ENCODE measurements at places on chromosomes 3 and 15.

DNA sequence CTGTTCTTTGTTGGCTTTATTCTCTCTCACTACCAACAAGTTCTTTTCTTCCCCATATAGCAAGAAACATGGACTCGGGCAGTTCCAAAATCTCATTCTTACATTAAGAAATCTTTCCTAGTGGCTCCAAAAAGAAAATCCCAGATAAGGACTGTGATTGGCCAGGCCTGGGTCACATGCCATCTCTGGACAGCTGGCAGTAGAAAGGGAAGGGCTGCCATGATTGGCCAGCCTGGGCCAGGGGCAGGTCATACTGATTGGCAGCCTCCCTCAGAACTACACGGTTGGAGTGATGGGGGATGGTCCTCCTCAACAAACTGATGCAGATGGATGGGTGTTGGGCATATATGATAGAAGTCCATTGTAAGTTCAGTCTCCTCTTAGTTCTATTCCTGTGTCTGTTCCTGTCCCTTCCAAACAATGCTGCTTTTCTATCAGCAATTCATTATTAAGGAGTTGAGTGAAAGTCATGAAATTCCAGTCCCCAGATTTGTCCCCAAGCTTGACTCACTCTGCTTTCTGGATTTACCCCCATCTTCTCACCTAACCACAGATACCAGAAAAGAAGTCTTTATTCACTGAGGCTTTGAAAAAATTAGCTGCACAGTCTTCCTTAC lies 175.5 kb downstream of the ATG7 start:
- no peak for DNase-seq

DNA sequence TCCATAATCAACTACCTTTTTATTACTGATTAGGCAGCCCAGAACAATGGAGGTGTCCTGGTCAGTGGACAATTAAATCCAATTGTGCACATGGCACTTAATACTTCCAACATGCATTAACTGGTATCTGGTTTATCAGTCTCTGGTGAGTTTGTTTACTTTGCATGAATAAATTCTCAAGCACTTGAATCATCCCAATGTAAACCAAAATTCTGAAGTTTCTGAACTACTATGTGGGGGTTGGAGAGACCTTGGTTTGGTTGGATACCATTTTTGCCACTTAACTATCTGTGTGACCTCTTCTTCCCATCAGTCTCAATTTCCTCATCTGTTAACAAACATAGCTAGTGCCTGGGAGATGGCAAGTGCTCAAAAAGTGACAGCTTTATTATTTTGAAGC lies 70.5 kb upstream of the MAP4 start:
- no peak for DNase-seq

- no peak for DNase-seq
Measured at GRCh38 chr3:107661447-107662123, 138.8 kb downstream of the BBX start.

DNA sequence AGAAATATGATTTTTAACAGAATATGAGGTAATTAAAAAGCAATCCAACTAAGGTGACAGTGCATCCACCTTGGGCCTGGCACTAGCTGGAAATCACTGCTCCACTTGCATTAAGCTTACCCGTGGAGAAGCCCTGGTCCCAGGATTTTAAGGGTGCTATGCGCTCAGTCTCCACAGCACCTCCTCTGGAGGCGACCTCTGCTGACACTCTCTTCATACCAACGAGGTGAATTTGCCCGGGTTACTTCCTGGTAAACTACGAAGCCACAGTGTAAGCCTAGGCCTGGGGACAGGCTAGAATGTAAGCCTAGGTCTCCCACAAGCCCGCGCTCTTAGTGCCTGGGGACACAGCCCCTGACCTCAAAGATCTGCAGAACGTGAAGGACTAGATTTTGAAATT lies 793 bp downstream of the APOD start:
- no peak for DNase-seq

DNA sequence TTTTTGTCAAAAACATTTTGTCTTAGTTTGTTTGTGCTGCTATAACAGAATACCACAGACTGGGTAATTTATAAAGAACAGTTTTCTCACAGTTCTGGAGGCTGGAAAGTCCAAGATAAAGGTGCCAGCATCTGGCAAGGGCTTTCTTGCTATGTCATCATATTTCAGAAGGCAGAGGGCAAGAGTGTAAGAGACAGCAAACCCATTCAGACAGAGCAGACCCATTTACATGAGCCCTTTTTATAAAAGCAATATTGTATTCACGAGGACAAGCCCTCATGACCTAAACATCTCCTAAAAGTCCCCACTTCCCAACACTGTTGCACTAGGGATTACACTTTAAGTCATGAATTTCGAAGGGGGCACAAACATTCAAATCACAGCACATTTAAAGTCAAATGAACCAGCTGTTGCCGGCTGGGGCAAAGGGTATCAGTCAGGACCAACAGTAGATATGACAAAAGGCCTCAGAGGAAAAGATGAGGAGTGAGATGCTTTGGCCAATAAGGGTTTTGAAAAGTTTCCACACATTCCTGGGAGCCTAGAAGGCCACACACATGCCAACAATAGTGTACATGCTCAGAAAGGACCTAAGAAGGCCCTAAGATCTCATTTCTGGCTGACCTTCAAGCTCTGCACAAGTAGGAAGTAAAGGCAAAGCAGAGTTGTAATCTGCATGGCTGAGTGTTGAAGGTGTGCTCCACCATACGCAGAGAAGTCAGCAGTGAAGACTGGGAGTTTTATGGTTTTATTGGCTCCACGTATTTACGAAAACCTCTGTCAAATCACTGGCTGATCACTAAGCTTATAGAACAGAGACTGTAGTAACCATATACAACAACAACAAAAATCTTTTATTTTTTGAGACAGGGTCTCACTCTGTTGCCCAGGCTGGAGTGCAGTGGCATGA lies 37.9 kb downstream of the UQCC5 start:
- DNase-seq: no peak

DNA sequence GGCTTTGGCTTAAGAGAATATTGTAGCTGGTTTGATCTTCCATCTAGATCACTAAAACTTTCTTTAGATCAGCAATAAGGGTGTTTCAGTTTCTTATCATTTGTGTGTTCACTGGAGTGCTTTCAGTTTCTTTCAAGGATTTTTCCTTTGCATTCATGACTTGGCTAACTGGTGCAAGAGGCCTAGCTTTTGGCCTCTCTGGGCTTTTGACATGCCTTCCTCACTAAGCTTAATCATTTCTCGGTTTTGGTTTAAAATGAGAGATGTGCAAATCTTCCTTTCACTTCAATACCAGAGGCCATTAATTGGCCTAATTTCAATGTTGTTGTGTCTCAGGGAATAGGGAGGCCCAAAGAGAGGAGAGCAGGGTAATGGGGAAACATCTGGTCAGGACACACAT lies 30.3 kb upstream of the CCNB2 start:
- no peak for DNase-seq

- DNase-seq: no peak
Measured at GRCh38 chr3:25982756-25983155, 192.9 kb downstream of the OXSM start.

DNA sequence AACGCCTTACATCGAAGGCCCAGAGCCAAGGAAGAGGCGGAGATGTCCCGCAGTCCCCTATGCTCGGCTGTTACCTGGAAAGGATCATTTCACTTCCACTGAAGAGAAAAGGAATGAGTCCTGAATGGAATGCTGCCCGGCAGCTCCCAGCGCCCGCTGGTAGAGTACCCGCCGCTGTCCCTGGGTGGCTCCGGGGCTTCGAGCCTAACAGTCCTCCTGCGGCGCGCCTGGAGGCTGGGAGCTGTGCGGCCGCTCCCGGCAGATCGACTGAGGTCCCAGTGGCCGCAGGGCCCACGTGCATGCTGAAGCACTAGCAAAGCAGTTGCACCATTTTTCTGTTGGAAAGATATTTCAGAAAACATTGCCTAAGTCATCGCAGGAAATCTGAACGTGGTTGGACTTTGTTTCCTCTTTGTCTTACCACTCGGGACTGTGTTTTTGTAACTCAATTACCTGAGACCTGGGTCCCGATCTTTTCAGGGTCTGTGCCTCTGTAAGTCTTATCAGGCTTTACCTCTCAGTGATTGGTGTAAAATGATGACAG lies 984 bp downstream of the RNU6-1 start:
- DNase-seq: no peak

DNA sequence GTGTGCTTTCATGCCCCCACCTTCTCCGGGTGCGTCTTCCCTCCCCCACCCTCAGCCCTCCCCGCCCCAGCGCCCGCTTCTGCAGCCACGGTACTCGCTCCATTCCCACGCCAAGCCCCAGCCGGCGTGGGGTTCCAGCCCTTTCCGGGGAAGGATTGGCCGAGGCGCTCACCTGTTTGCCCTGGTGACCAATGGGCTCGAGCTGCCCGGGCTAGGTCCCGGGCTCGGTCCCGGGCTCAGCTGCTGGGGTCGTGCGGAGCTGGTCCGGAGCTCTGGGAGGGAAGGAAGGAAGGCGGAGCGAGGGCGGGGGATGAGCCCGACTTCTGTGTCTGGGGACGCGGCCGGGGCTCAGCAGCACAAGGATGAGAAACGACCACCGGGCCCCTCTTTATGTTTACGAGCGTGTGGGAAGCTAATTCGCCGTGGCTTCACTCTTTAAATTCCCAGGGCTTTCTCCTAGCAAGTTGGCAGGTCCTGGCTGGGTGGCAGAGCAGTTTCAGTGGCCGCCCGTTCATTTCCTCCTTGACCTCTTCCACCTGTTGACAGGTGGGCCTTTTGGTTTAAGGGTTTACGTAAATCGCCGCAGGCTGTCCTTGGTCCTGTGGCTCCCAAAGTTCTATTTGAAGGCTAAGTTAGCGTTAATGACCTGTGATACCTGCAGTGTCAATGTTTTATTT lies at the start of gene IGSF10:
Gene IGSF10 (minus strand): TSS at position 288 of the 677 bp plus-strand sequence. CDS start 2,352 bp downstream, outside the sequence.
- no peak for DNase-seq
